ENCODE measurements at places on chromosomes 6 and 20.
A peak's percentile ranks its signal among the peaks of the same experiment; 100 is the strongest.

DNA sequence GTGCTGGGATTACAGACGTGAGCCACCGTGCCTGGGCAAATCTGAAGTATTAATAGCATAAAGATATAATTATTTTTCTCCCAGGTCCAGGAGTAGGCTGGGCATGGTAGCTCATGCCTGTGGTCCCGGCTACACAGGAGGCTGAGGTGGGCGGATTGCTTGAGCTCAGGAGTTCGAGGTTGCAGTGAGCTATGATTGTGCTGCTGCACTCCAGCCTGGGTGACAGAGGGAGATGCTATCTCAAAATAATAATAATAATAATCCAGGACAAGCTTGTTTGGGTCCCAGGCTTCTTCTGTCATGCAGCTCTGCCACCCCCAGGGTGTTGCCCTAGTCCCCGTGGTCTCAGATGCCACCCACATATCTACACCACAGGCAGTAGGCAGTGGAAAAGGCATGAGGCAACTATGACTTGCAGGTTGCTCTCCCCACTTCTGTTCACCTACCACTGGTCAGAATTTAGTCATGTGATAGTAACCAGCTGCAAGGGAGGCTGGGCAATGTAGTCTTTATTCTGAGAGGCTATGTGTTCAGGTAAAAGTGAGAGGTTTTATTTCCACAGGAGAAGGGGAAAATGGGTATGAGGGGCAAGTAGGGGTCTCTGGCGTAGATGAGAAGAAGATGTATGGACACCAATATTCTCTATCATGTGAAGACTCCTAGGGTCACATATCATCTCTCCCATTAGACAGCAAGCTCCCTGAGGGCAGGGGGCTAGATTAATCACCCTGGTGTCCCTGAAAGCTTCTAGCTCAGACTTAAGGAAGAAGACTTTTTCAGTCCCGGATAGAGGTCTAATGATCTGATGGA is 25.7 kb downstream of the TCF15 start:
- DNase-seq = no peak

GRCh38 chr20:25470045-25470444 is 62.6 kb downstream of the GINS1 start:
- DNase-seq = no peak

GRCh38 chr6:22059126-22059525 is 237.7 kb downstream of the PRL start:
- DNase-seq = no peak

DNA sequence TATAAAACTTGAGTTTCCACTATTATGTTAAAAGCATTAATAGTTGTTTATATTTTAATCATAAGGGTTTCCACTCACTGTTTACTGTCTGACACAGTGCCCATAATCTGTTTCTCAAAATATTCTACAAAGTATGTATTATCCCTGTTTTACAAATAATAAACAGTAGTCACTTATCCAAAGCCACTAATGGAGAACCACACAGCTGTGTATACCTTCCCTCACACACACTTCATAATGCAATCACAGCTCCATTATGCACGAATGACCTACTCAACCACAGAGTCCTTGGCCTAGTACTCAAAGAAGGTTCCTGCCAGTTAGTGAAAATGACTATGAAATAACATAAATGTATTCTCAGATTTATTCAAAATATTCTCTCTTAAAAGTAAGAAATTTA is 103.1 kb downstream of the EPB41L2 start:
- DNase-seq = no peak

GRCh38 chr6:84193114-84193708 is 34.2 kb downstream of the CEP162 start:
- DNase-seq = no peak

DNA sequence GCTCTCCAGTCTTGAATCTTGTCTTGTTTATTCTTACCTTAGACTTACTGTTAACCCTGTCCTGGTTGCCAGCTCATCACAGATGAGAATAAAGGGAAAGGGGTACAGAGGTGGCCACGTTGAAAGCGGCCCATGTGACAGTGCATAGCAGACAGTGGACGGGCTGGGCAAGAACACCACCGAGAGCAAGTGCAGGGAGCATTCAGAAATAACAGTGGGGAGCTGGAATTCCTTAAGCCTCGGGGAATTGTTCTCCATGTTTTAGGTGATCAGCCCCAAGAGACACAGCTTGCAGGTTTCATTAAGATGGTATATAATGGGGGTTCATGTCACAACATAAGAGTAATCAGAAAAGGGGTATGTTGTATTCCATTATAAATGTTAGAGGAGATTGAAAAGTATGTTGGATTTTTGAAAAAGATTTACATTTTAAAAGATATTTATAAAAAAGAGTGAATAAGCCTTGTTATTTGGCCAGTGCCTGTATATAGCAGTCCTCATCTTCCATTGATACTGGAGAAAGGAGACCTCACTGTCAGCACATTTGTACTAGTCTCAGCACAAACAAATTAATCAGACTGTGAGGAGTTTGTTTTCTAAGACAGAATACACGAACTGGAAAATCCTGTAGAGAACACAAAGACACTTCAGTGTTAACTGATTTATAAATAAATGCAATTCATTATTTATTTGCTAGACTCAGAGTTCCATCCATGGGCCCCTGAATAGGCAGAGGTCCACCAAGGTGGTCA is 35.4 kb downstream of the VAPB start:
- no peak for DNase-seq

GRCh38 chr20:45629496-45630100 is at the start of gene WFDC10A:
Gene WFDC10A (plus strand): TSS chr20:45629739. CDS start chr20:45629814, 75 bp downstream.
- DNase-seq = no peak

- no peak for DNase-seq
Observed at GRCh38 chr6:154605178-154605881, 94.8 kb upstream of the CNKSR3 start.

GRCh38 chr6:90397047-90397446 is 100.4 kb upstream of the BACH2 start:
- DNase-seq = no peak

- no peak for DNase-seq
Observed at GRCh38 chr6:35727231-35727934, 9.4 kb upstream of the ARMC12 start.

DNA sequence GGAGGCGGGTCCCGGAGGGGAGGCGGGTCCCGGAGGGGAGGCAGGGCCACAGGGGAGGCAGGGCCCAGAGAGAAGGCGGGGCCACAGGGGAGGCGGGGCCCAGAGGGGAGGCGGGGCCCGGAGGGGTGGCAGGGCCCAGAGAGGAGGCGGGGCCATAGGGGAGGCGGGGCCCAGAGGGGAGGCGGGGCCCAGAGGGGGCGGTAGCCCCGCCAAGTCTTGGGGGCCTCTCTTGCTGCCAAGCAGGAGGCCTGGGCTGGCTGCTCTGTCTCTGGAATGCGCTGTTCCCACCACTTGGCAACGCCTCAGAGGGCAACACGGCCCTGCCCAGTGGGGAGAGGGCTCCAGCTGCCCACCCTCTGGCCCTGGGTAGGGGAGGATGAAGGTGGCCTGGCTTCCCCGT is 80.5 kb downstream of the YTHDF1 start:
- no peak for DNase-seq

DNA sequence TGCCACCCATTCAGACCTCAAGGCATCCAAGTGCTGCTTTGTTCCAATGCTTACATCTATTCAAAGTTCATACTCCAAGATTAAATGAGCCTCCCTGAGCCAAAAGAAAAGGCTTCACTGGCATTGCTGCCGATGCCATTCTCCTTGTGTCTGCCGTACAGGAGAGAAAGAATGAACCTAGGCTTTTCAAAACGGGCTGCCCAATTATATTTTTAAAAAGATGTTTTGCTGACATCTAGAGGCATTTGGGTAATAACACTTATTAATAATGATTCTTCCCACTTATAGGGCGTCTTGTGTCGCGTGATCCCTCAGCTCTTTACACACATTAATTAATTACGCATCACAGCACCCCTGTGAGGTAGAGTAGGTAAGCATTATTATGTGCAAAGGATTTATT is 545.6 kb downstream of the PKHD1 start:
- DNase-seq = no peak

GRCh38 chr6:159959976-159960384 is 8.9 kb upstream of the IGF2R start:
- no peak for DNase-seq

- DNase-seq = no peak
Observed at GRCh38 chr20:38046572-38046971, 13.0 kb downstream of the RPRD1B start.

GRCh38 chr6:108596956-108597355 is 36.2 kb downstream of the FOXO3 start:
- DNase-seq = no peak

- DNase-seq = no peak
Observed at GRCh38 chr20:33444797-33445560, 1.4 kb upstream of the SNTA1 start.

GRCh38 chr20:38222231-38222922 is 38.2 kb downstream of the KIAA1755 start:
- no peak for DNase-seq

- no peak for DNase-seq
Observed at GRCh38 chr6:170344631-170345576, 38.3 kb downstream of the FAM120B start.

- DNase-seq = peak; percentile 46
Observed at GRCh38 chr6:2891768-2892170, 11.3 kb downstream of the SERPINB9 start.

DNA sequence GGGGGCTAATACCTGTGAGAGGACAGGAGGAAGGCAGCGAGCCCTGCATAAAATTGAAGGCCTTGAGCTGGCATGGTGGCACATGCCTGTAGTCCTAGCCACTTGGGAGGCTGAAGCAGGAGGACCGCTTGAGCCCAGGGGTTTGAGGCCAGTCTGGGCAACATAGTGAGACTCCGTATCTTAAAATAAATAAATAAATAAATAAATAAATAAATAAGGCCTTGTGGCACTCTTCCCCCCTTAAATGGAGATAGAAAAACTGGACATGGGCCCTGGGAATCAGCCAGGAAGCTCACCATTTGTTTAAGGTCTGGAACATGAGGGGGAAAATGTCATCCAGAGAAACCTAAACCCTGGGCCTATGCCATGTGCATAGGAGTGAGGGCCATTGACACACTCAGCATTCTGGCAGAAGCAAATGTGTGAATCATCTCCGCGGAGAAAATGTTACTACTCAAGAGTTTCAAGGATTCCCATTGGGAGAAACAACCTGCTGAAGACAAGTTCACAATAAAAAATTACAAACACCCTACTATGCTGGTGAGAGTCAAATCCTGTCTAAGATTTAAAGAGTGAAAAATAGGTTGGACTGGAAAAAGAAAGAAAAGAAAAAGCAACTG is 51.9 kb upstream of the UBR2 start:
- DNase-seq = no peak

GRCh38 chr6:163651915-163652668 is 237.6 kb downstream of the QKI start:
- no peak for DNase-seq

- no peak for DNase-seq
Observed at GRCh38 chr6:32291543-32291942, 67.7 kb upstream of the NOTCH4 start.

- no peak for DNase-seq
Observed at GRCh38 chr20:53138454-53139262, 166.5 kb downstream of the TSHZ2 start.

GRCh38 chr20:10609276-10609675 is 64.5 kb downstream of the JAG1 start:
- DNase-seq = no peak

GRCh38 chr6:36730424-36731380 is 33.1 kb downstream of the RAB44 start:
- no peak for DNase-seq

DNA sequence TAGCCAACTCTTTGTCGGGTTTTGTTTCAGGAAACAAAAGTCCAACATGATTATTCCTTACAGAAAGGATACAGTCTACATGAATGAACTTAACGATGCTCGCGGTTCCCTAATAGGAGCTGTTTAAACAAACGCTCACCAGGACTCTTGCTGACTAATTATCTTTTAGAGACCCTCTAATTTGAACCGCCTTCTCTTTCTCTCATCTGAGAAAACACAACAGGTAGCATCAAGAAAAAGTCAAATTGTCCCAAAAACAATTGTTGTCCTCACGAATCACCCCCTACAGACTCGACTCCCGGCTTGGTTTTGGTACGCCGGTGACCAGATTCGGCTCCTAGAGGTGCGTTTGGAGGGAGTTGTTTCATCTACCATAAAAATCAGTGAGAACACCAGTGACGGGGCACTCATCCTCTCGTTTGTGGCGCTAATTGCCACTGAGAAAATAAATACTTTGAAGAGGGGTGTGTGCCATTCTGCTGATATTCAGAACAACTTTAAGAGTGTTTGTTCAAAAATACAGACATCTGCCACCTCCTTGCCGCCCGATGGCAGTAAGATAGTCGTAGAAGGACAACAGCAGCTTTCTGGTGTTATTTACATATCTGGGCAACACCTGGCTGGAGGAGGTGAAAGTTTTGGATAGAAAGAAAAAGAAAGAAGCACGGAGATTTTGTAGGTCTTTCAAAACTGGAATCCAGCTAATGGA is 1.1 kb upstream of the SIM1 start:
- DNase-seq = no peak

- no peak for DNase-seq
Observed at GRCh38 chr6:1348675-1349074, 36.8 kb downstream of the FOXQ1 start.
